ENCODE measurements at places on chromosomes 2 and 18.

DNA sequence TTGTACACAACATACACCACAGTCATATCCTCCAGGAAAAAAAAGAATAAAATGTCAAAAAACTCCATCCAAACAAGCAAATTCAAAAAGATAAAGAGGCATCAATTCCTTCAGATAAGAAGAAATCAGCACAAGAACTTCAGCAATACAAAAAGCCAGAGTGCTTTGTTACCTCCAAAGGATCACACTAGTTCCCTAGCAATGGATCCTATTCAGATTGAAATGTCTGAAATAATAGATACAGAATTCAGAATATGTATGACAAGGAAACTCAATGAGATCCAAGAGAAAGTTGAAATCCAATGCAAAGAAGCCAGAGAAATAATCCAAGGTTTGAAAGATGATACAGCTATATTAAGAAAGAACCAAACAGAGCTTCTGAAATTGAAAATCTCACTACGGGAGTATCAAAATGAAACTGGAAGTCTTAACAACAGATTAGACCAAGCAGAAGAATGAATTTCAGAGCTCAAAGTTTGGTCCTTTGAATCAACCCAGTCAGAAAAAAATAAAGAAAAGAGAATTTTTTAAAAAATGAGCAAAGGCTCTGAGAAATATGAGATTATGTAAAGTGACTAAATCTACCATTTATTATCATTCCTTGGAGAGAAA lies 80.6 kb downstream of the TRABD2A start:
- no peak for DNase-seq

DNA sequence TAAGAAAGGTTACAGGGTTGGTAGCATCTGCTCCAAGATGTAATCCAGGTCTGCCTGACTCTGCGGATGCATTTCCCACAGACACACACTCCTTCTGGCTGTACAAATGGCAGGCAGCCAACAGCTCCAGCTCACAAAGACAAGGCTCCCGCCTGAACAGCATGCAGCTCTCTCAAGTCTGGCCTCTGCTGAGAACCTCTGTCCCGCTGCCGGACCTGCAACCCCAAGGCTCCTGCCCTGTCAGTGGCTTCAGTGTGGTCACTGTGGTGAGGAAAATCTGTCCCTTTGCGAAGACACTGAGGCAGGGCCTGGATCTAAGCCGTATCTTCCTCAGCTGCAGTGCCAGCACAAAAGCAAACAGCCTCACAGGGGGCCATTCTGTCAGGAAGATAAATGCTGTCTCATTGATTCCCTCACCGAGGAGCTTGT lies 469.3 kb upstream of the MEX3C start:
- DNase-seq: no peak

GRCh38 chr2:219178377-219179175 lies 501 bp downstream of the RETREG2 start:
- no peak for DNase-seq

DNA sequence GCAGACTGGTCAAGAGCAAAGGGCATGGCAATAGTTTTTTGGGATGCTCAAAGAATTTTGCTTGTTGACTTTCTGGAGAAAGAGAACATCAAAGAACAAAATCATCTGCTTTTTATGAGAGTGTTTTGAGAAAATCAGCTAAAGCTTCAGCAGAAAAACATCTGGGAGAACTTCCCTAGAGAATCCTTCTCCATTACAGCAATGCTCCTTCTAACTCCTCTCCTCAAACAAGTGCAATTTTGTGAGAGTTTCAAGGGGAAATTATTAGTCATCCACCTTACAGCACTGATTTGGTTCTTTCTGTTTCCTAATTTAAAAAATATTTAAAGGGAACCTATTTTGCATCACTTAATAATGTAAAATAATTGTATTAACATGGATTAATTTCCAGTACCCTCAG lies 226.9 kb upstream of the NXPH2 start:
- DNase-seq: no peak

DNA sequence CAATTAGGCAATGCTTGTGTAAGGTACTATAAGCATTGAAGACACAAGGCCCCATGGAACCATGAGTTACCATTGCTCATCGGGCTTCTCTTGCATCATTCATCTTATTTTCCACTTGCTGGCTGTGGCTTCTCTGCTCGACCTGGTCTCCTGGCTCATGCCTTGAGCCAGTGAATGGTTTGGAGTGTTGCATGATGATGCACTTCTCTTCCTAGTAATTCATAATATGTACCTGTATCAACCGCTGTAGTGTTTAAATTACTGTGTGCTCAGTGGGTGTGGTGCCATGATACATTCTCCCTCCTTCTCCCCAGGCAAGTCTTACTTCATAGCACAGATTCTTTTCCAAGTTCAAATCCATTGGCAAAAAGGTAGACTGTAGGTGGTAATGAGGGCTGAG lies 66.8 kb downstream of the ABCA12 start:
- DNase-seq: no peak

DNA sequence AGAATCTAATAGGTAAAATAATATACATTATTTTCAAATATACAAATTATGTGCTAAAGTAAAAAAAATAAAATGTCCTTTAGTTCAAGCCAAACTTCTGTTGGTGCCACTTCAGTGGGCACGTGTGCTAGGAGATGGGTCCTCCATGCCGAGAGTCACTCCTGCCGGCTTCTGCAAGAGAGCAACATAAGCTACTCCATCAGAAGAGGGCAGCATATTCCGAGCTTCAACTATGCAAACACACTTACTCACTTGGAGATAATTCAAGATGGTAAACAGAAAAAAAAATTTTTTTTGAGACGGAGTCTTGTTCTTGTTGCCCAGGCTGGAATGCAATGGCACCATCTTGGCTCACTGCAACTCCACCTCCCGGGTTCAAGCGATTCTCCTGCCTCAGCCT lies 24.4 kb downstream of the CNOT11 start:
- no peak for DNase-seq

DNA sequence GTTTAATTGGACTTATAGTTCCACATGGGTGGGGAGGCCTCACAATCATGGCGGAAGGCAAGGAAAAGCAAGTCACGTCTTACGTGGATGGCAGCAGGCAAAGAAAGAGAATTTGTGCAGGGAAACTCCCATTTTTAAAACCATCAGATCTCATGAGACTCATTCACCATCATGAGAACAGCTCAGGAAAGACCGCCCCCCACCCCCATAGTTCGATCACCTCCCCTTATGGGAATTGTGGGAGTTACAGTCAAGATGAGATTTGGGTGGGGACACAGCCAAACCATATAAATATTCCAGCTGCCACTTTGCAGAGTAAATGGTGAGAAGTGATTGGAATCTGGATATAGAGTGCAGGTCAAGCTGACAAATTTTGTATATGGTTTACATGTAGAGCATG lies 187.4 kb downstream of the ARL4C start:
- no peak for DNase-seq
